ENCODE measurements at places on chromosomes 11 and 22. TPM values are rescaled to one million over a fixed set of nuclear protein-coding genes. Genes with fewer than 3 reads are reported as not detected.

The LRRC32 gene
- 43.5 TPM for total RNA-seq

The OPCML gene
- not detected for total RNA-seq

The GAL3ST3 gene
- not detected for total RNA-seq

The BRD1 gene
- total RNA-seq = 16.0 TPM

The OR8D2 gene
- total RNA-seq = not detected

The OR52N4 gene
- not detected for total RNA-seq

The SLC22A6 gene
- total RNA-seq = not detected

The NRGN gene
- total RNA-seq = 0.97 TPM

All from Karpas-422 (cell line).